ENCODE measurements at places on chromosomes 6 and 20.

DNA sequence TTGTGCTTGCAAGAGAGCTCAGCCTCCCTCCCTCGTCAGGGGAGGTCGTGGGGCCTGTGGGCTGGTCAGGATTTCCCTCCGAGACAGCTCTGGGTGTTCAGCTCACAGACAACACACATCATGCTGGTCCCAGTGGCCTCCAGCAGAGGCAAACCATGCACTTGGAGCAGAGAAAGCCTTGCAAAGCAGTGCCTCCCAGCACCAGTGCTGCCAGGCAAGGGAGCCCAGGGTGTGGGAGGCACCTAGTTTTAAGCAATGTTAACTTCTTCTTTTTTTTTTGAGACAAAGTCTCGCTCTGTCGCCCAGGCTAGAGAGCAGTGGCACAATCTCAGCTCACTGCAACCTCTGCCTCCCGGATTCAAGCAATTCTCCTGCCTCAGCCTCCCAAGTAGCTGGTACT lies 34.0 kb upstream of the INSM1 start:
- no peak for DNase-seq

- no peak for DNase-seq
Measured at GRCh38 chr6:38161754-38162492, 342.4 kb downstream of the ZFAND3 start.

DNA sequence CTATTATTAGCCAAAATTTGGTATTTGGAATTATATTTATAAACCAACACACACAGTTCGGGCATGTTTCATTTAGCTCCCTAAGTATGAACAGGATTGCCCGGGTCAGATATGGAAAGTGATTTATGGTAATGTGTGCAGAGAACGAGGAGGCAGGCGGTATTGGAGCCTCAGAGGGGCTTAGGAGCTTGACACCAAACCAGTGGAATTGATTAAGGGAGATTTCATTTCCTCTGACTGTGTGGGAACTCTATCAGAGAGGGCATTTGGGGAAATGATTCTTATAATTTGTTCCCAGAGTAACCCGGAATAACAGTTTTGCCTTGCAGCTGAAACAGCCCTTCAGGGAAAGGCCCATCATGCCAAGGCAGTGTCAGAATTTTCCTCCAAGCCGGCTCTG lies 115.1 kb upstream of the SPTLC3 start:
- no peak for DNase-seq

DNA sequence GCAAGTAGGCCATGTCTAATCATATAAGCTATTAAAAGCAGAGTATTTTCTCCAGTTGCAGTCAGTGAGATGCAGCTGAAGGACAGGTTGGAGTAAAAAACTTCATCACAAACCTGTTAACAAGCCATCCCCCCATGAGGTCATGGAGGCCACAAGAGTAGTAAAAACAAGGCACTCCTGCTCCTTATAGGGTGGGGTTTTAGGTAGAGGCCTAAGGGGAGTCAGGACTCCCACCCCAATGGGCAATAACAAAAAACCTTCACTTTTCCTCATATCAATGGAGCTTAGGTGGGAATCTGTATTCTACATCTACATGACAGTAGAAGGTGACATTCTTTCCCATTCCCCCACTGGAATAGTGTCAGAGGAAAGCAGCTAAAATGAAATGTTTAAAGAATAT lies 428.1 kb upstream of the KHDRBS2 start:
- no peak for DNase-seq

- no peak for DNase-seq
Measured at GRCh38 chr6:128161263-128161662, 260.4 kb upstream of the THEMIS start.

GRCh38 chr6:6686748-6687601 lies 98.5 kb downstream of the LY86 start:
- no peak for DNase-seq

All from naive thymus-derived CD8-positive, alpha-beta T cell (primary cell).